Occipital lobe (tissue), 3 donors: ENCODE measurements at places on chromosomes 7 and 10.

- no peak for DNase-seq
Observed at GRCh38 chr7:102897856-102898531, 14.8 kb upstream of the LRRC17 start.

GRCh38 chr7:133568544-133568943, 315.7 kb downstream of the EXOC4 start:
- no peak for DNase-seq

DNA sequence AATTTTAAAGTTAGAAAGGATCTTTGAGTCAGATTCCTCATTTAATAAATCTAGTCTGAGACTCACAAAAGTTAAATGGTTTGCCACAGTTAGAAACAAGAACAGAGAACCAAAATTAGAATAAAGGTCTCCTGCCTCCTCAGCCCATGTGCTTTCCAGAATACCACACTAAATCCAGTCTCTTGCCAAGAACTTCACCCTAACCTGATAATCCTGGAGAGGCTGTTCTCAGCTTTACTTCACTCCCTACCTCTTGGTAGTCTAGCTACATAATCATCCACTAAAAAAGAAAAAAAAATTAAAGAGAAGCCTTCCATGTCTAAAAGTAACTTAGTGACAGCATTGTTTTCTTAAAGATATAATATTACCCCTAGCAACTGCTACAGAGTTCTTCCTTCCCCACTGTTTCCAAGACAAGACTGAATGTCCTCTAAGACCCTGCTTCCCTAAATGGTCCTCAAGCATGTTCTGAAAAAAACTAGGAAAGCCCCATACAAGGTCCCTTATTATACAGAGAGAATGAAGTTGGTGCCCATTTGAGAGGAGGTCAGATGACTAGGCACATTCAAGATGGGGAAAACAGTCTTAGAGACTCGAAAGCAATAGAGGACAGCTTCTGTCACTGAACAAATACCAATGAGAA, 56.8 kb downstream of the ZNF438 start:
- DNase-seq, result no peak

GRCh38 chr7:148903504-148903903, 19.4 kb upstream of the EZH2 start:
- no peak for DNase-seq

GRCh38 chr7:54680377-54681005, 78.5 kb downstream of the SEC61G start:
- DNase-seq, result no peak

- no peak for DNase-seq
Observed at GRCh38 chr7:1646957-1647891, 22.9 kb upstream of the ELFN1 start.

DNA sequence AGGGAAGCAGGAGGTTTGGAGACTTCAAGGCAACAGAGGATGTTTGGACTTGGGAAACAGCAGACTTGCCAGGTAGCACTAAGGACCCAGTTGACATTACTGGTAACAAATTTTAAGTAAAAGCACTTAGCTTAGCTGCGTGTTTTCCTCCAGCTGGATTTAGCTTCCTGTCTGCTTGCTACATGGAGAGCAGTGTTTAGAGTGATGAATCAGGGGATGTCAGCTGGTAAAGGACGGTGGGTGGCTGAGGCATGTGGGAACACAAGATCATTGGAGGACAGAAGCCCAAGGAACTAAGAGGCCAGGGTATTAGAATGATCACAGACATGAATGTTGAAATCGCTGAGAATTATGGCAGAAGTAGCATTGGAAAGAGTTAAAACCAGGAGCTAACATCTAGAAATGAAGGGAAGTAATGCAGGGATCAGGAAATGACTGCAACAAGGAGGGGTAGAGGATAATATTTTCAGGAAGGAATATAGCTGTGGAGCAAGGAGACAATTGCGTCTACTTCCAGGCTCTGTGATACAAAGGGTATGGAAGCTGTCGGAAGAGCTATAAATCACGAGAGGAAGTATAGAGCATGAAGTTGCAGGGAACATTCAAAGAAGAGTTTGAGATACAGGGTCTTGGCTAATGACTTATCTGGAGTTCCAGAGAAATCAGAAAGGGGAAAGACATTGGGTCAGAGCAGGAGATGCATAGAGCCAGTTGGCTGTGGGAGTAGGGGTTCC, 34.4 kb downstream of the CALD1 start:
- DNase-seq, result no peak

- DNase-seq, result no peak
Observed at GRCh38 chr10:71697938-71698709, 21.5 kb downstream of the C10orf105 start.

DNA sequence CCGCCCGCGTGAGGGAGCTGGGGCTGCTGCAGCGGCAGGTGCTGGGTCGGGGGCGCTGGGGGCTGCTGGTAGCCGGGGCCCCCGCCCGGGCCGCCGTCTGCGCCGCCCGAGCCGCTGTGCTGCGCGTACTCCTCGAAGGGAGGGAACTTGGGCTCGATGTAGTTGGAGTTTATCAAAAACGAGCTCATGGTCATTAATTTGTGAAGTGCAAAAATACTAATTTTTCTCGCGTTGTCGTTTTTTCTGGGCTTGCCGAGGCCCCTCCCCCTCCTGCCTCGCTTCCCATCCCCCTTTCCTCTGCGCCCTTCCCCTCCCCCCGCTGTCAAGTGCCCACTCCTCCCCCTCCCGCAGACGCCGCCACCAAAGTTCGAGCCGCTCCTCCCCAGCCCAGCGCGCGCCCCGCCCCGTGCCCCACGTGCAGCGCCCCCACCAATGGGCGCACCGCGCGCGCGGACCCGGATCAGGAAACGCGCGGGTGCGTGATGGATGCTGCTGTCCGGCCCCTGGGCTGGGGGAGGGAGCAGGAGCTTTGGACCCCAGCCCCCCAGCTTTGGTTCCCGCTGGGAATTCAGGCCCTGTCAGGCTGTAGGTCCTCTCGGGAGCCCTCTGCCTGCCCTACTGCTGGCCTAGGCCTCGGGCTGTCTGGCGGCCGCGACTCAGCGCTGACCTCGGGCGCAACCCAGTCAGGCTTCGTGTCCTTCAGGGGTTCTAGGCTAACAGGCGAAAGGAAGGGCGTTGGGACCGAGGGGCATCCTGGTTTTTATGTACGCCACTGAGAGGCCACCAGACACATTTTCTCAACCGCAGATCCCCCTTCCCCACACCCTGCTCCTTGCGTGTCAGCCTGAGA, at the start of gene HOXA4:
Gene HOXA4 (minus strand): TSS at position 218 of the 850 bp plus-strand sequence. CDS start 24 bp downstream, at position 194.
- DNase-seq, result no peak

GRCh38 chr10:86195521-86196157, 171.0 kb downstream of the GRID1 start:
- DNase-seq, result no peak

DNA sequence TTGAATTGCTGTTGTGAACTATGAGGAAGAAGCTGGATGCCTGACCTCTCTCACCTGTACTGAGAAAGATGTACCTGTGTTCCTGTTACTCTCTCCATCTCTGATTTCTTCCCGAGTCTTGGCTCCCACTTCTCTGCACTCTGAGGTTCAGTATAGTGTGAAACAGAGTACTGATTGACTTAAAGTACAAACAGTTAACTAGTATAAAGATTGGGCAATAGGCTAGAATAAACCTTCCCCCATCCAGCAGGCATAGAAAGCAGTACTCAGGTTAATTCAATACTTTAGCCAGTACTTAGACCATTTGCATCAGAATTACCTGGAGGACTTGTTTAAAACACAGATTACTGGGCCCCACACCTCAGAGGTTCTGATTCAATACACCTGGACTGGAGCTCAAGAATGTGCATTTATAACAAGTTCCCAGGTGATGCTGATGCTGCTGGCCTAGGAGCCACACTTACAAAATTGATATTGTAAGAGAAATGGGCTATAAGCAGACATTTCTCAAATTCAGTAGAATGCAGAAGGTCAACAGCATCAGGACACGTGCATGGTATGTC, 51.6 kb downstream of the ANK3 start:
- no peak for DNase-seq

DNA sequence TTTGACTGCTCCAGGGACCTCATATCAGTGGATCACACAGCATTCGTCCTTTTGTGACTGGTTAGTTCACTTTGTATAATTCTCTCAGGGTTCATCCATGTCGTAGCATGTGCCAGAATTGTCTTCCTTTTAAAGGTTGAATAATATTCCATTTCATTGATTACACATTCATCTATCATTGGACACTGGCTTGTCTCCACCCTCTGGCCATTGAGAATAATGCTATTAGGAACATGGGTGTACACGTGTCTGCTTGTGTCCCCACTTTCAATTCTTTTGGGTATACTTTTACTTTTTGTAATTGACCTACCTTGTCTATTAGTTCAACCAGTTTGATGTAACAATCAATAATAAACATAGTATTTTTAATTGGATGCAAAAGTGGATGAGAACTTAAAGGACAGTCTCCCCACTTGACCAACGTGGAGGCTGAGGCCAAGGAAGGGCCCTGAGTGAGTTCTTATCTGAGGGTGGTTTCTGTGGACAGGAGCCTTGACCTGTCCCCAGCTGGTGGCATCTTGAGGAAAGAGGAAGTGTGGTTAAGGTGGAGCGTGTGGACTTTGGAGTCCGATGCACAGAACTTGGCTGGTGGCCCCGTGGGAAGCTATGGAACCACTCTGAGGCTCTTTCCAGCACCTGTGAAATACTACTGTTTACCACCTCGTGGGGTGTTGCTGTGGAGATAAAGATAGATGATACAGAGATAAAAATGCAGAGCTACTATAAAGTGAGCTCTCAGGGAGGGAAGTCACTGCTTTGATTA, 16.6 kb downstream of the WDFY4 start:
- DNase-seq, result no peak

GRCh38 chr7:47475880-47476227, 106.1 kb downstream of the TNS3 start:
- DNase-seq, result no peak

- DNase-seq, result no peak
Observed at GRCh38 chr10:53276797-53277196, 504.2 kb upstream of the MBL2 start.

DNA sequence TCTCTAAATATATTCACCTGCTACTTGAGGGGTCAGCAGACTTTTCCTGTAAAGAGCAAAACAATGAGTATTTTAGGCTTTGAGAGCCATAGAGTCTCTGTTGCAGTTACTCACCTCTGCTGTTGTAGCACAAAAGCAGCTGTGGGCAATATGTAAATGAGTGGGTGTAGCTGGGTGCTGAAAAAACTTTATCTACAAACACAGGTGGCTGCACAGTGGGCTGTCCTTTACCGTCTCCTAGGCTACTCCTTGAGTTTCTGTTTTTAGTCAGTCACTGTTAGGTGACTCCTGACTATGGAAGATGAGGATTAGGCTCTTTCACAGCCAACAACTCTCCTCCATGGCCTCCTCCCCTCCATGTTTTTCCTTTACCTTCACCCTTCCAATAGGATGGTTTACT, 286.1 kb upstream of the C7orf33 start:
- no peak for DNase-seq

DNA sequence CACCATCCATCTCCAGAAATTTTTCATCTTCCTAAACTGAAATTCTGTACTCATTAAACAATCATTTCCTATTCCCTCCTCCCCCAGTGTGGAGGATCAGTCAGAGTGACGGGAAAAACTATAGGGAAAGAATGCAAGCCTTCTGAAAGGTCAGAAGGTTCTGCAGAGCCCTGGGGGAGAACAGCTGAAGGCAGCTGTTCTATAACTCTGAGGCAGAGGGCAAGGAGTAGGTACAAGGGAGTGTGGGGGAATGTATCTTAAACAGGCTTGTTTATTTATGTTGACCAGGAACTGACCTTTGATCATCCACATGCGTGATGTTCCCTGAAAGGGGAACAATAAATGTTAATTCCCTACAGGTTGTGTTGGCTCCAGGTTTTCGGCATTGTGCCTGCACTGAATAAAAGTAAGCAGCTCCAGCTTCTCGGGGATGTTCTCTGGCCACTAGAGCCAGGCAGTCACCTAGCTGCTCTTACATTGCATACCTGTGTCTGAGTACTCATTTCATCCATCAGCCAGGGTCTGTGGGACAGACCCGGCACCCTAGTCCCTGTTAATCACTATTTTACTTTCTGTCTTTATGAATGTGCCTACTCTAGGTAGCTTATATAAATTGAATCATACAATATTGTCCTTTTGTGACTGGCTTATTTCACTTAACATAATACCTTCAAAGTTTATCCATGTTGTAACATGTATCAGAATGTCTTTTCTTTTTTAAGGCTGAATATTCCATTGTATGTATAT, 5.8 kb downstream of the IFIT1 start:
- no peak for DNase-seq

DNA sequence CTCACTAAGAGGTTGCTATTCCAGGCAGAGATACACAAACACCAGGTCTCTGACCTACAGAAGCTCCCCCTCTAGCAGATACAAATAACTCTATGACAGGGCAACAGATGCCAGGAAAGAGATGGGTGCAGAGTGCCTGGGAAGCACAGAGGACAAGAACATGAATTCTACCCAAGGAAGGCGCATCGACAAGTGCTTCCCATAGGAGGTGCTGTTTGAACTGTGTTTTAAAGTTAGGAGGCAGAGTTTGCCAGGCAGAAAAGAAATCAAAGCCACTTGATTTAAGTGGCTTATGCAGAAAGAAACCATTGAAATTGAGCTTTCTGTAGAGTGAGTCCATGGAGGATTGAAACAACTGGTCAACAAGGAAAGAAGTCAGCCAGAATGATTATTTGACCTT, 35.3 kb upstream of the EGR2 start:
- DNase-seq, result no peak

DNA sequence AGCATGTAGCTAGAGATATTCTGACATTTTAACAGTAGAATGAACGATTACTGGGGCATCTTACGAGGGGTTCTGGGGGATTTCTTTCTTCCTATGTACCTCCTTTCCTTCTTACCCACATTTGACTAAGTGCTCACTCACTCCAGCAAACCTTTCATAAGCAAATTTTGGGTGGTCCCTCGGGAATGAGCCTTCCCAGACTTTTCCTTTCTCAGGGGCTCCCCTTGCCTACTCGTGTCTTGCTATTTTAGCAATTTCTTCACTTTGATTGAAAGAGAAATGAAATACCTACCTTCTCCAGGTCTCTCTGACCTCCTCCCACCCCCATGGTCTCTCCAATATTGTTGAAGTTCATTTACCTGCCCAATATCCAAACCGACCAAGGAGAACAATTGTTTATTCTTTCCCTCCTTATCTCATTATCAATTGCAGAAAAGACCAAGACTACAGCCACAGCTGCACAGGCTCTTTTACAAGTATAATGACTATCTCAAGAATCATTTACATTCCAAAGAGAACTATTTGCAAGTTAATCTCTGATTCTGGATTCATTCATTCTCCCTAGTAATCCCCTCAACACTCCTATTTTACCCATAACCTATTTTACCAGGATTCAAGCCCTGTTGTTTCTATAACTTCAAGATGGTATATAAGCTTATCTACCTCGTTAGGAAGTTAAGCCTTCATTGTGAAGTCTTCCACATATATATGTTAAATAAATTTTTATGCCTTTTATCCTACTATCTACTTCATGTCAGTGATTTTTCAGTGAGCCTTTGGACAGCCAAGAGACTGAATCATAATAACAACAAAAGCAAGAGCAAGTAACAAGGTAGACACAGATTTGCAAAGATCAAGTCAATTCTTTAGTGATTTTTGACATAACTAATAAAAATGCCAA, 480.6 kb downstream of the IPMK start:
- no peak for DNase-seq

- DNase-seq, result no peak
Observed at GRCh38 chr7:81441750-81442149, 328.1 kb downstream of the HGF start.

- DNase-seq, result no peak
Observed at GRCh38 chr10:82887488-82887887, 1012.5 kb downstream of the NRG3 start.

GRCh38 chr7:2824678-2825461, 19.2 kb downstream of the GNA12 start:
- DNase-seq, result no peak
